ENCODE measurements at places on chromosomes 13 and 19.

DNA sequence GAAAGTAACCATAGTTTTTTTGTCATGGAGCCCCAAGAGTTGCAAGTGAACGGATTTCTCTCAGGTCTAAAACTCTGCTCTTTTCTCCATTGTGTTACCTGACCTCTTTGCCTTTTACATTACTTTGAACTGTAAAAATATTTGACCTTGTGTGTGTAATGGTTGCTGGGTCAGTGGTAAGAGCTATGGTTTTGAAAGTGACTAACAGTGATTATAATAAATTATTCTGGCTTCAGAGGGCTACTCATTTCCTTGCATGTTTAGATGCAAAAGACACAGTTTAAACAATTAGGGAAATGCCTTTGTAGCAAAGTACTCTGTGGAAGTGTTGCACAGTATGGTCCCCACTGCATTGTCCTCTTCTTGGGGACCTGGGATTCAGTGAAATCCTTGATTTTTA lies 29.3 kb upstream of the PSG8 start:
- no peak for DNase-seq

- no peak for DNase-seq
These were observed 10.4 kb upstream of the TBC1D4 start for GRCh38 chr13:75492389-75492788.

GRCh38 chr19:57978586-57979289 lies 4.4 kb upstream of the C19orf18 start:
- no peak for DNase-seq

GRCh38 chr13:49351871-49352270 lies 92.0 kb downstream of the CAB39L start:
- no peak for DNase-seq

DNA sequence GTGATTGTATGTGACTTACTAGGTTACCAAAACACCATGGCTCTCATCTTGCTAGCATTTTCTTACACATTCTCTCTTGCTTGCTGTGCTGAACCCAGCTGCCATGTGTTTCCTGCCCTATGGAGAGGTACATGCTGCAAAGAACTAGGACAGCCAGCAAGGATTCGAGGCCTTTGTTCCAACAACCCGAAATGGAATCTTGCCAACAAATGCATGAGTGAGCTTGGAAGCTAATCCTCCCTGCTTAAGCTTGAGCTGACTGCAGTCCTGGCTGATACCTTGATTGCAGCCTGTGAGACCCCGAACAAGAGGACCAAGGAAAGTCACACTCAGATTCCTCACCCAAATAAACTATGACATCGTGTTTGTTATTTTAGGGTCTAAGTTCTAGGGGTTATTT lies 651.2 kb downstream of the SLITRK6 start:
- no peak for DNase-seq

- DNase-seq: no peak
These were observed 14.4 kb downstream of the EPS15L1 start for GRCh38 chr19:16457195-16457953.

DNA sequence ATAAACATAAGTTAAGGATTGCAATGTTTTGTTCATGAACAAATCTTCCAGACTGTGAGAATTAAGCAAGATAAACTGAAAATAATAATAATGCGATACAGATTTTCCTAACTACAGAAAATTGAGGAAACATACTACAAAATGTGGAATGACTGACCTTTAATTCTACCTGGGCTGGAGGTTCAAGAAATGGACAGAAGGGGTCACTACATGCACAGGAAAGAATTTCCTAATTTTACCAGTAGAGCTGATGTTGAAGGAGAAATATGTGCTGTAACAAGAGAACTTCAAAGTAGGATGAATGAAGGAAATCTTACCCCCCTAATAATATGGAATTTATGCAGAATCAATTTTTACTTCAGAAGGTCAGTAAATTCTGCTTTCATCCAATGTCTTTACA lies 62.3 kb downstream of the ZNF627 start:
- no peak for DNase-seq

GRCh38 chr19:15274477-15274876 lies 42.2 kb upstream of the EPHX3 start:
- no peak for DNase-seq

DNA sequence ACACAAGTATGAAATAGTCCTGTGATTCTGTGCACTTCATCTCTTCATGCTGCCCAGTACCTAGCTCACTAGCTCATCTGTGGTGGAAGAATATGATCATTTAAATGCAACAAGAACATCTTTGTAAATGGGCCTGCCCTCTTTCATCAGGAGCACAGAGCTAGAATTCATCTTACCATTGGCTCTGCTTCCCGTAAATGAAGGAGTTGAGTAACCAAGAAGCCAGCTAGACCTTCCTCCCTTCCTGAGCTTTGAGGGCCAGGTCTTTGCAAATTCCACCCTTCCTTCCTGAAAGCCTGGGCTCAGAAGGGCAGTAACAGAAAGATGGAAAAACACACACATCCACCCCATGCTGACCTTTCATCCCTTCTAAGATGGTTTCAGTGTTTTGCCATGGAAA lies 82.0 kb downstream of the FRY start:
- no peak for DNase-seq

DNA sequence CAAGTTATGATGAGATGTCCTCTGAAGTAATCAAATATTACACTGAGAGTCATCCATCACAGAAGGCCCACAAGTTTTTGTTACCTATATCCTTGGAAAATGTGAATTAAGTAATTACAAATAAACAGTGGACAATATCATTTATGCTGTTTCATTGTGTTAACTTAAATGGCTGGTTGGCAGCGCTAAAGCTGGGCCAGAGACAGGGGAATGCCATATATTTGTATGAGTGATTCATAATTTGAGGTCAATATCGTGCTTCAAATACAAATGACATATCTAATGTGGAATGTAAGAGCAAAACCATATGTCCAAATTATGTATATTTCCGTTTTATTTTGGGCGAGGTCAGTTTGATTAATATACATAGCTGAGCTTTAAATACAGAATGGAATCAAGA lies 1556.2 kb downstream of the SLITRK5 start:
- DNase-seq: no peak

GRCh38 chr13:108273429-108274118 lies 4.1 kb downstream of the TNFSF13B start:
- no peak for DNase-seq
